Activated CD4-positive, alpha-beta T cell treated with anti-CD3 and anti-CD28 coated beads for 4 hours (primary cell): ENCODE measurements at places on chromosomes 2 and 18.

DNA sequence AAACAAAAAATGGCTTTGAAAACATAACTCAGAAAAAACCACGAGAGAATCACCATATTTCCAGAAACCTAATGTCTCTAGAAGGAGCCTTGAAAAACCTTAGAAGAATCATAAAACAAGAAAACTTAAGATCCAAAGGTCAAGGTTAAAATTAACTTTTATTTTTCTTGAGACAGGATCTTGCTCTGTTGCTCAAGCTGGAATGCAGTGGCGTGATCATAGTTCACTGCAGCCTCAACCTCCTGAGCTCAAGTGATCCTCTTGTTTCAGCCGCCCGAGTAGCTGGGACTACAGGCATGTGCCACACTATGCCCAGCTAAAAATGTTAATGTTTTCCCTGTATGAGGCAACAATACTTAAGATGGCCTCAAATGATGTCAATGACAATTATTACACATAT lies 254.2 kb upstream of the SESTD1 start:
- no peak for DNase-seq

DNA sequence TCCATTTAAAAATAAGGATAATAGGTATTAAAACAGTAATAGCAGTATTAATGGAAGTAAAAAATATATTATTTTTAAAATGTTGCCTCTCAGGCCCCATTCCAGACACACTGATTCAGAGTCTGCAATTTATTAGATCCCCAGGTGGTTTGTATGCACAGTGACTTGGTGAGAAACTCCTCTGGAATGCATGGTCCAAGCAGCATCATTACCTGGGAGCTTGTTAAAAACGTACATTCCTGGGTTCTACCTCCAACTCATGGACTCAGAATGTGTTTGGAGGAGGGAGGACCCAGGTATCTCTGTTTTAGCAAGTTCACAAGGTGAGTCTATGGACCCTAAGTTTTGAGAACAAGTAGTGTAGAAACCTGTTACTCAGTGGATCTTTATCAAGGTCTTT lies 95.6 kb downstream of the ITGA4 start:
- DNase-seq, result no peak

DNA sequence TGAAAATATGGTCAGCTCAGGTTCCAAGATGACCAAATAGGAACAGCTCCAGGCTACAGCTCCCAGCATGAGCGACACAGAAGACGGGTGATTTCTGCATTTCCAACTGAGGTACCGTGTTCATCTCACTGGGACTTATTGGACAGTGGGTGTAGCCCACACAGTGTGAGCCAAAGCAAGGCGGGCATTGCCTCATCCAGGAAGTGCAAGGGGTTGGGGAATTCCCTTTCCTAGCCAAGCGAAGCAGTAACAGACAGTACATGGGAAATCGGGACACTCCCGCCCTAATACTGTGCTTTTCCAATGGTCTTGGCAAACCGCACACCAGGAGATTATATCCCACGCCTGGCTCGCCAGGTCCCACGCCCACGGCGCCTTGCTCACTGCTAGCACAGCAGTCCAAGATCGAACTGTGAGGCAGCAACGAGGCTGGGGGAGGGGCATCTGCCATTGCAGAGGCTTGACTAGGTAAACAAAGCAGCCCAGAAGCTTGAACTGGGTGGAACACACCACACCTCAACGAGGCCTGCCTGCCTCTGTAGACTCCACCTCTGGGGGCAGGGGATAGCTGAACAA lies 57.5 kb downstream of the WDPCP start:
- DNase-seq, result no peak

DNA sequence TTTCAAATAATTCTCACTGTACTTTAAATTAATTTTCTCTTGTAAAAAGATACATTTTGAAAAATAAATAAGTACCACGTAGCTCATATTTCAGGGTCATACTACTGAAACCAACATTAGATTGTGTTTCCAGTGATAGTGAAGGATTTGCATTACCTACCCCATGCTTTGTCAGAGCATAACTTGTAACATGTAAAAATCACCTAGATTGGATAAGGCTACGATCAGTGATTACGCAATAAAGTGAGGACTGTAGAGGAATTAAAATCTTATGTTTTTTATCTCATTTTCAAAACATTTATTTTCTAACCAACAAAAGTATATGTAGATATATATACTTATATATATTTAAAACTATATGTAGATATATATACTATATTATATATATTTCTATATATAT lies 89.4 kb upstream of the VRK2 start:
- no peak for DNase-seq

DNA sequence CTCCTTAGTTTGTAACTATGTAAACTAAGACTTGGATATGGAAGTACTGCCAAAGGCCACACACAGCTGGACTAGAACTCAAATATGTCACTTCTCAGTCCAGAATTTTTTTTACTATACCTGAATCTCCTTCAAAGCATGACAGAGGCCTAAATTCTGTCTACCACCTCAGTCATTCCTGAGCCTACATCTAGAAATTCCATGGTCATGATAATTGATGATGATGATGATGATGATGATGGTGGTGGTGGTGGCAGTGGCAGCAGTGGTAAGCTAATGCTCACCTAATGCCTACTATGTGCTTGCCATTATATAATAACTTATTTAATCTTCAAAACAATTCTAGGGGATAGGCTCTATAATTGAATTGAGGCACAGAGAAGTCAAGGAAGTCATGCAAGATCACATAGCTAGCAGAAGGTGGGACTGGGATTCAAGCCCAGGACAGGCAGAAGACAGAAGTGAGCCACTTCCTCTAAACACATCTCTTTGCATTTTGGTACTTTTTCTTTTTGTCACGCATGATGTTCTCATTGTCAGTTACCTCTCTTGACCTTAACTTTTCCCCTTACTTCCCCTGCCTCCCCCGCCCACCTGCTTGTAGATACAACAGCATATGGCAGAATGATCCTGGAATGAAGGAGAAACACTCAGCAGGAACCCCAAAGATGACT lies 539.3 kb downstream of the TNS1 start:
- no peak for DNase-seq

DNA sequence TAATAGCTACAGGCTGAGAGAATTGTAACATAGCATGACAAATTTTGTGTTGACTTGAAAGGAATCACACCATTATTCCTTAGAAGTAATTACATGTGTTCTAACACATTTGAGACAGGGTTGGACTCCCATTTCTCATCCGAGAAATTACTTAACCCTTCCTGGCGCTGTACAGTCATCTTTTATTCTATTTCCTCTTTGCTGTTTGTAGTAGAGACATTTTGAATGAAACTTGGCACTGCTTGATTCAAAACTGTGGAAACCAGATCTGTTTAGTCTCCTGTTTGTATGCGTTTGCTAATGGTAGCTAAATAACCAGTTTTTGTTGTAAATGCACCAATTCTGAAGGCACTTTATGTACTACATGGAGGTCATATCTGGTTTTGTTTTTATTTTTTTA lies 231.9 kb downstream of the ALPK2 start:
- DNase-seq, result no peak

DNA sequence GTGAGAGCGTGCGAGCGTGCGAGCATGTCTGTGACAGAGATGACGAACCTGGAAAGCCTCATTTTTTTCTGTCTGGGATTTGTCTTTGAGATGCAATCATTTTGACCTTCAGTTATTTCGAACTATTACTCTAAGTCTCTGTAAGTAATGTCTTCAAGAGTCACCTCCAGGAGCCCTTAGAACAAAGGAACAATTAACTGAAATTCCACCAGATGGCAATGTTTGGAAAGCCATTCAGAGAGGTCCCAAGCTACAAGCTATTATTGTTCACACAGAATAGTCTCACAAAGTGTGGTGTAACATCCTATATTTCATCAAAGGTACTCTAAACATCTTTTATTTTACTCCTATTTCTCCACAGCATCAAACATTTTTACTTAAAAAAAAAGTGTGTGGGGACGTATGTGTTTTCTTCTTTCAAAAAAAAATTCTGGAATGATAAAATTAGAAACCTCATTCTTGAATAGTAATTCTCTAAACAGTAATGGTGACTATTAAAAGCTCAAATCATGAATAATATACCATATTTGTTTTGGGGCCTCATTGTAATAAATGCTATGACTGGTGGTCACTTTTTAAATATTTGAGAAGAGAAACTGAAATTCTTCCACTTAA lies 35.1 kb upstream of the MAPRE2 start:
- DNase-seq, result peak; percentile 20

- DNase-seq, result no peak
Measured at GRCh38 chr2:71742953-71743601, 289.7 kb downstream of the DYSF start.

DNA sequence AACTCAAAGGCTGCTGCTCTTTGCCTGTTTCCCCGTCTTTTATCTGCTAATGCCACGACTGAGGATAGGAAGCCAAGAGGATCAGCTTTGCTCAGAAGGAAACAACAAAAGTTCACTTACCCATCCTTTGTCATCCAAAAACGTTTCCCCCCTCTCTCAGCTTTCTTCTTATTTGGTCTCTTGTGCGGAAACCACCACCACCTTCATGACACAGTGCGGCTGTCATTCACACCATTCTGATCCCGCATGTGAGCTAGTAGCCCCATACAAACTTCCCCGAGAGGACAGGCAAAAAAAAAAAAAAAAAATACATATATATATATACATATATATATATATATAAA lies 656 bp downstream of the LRRTM4 start:
- DNase-seq, result no peak

DNA sequence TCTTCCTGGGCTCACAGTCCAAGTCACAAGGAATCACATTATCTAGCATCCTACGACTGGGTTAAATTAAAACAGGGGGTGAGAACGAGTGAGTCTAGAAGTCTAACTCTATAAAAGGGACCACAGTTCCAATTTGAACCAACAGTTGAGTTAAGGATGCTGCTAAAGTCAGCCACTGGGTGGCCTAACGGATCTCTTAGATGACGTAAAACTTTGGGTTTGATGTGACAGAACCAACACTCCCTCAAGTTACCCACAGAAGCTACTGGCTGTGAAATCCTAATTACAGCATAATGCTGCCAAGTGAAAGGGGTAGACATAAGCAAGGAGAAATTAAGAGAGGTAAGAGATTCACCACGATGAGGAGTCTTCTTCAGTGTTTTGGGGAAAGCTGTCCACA lies 32.7 kb upstream of the RUFY4 start:
- DNase-seq, result no peak

- no peak for DNase-seq
Measured at GRCh38 chr18:58496937-58497336, 132.0 kb downstream of the ALPK2 start.

DNA sequence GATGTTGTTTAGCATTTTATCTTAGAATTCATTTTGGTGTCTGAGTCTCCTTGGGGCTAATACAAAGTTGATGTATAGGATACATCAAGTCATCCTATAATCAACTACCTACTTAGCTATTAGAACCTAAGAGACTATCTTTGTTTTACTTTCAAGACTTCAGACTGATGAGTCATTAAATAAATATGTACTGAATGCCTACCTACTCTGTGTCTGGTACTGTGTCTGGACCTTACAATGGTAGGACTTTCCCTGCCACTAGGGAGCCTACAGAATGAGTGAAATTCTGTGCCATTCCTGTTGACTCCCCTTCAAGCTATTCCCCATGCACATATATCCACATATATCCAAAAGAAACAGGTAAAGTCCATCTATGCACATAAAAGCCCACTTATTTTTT lies 114.5 kb downstream of the ERBB4 start:
- DNase-seq, result no peak

GRCh38 chr2:74010087-74010541 lies 25.4 kb downstream of the TET3 start:
- no peak for DNase-seq

DNA sequence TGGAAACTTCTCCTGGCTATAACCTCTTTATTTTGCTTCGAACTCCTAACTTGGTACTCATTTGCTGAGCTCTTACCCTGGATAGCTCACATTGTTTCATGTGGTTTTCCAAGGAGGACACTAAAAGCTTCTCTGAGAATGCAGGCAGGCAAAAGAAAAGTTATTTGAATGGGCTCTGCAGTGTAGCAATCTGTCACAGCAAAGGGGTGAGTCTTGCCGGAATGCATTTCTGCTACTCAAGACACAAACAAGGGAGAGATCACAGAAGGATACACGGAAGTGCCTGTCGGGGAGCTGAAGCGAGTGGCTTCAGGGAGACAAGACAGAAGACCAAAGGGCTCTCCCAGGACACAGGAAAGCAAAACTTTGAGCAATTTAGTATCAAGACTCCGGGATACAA lies 265.4 kb downstream of the SS18 start:
- no peak for DNase-seq

- no peak for DNase-seq
Measured at GRCh38 chr2:179412112-179412511, 147.5 kb upstream of the SESTD1 start.

DNA sequence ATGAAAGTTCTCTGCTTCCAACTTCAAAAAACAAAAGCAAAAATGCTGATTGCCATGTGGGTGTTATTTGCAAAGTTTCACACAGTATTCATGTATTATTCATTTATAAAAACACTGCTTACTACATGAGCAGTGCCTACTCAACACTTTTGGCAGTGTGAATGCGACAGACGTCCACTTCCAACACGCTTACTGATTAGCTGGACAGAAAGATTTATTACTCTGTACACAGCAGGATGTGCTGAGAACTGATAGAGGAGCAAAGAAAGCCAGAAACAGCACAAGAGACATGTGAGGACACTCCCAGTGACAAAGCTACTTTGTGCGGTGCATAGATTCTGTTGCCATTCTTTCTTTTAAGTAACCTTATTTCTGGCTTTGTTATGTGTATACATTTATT lies 258.8 kb downstream of the DLGAP1 start:
- no peak for DNase-seq

DNA sequence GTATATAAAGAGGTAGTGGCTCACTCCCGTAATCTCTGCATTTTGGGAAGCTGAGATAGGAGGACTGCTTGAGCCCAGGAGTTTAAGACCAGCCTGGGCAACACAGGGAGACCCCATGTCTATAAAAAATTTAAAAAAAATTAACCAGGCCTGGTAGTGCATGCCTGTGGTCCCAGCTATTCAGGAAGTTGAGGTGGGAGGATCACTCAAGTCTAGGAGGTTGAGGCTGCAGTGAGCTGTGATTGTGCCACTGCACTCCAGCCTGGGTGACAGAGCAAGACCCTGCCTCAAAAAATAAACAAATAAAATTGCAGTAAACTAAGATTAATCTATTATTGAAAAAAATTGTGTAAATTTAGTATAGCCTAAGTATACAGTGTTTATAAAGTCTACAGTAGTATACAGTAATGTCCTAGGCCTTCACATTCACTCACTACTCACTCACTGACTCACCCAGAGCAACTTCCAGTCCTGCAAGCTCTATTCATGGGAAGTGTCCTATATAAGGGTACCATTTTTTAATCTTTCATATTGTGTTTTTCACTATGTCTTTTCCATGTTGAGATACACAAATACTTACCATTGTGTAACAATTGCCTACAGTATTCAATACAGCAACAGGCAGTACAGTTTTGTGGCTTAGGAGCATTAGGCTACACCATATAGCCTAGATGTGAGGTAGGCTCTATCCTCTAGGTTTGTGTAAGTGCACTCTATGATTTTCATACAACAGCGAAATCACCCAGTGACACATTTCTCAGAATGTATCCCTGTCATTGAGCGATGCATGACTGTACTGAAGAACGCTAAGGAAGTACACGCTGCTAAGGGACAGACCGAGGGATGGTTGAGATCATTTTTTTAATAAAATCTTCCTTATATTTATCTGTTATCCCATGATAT lies 10.4 kb upstream of the MAP4K3 start:
- DNase-seq, result no peak
